ENCODE measurements at places on chromosomes 3 and 15. TPM values are rescaled to one million over a fixed set of nuclear protein-coding genes. Genes with fewer than 3 reads are reported as not detected.

Gene TPRG1
- 0.20 TPM for total RNA-seq

Gene SERPINI2
- not detected for total RNA-seq

Gene KPNA1
- total RNA-seq: 71.8 TPM

Gene CHRM5
- total RNA-seq: not detected

Gene LRRC31
- total RNA-seq: not detected

Gene DNAH12
- total RNA-seq: not detected

Gene AMT
- 38.8 TPM for total RNA-seq

Gene MAP6D1
- 7.1 TPM for total RNA-seq
